ENCODE measurements at places on chromosomes 11 and 22.

DNA sequence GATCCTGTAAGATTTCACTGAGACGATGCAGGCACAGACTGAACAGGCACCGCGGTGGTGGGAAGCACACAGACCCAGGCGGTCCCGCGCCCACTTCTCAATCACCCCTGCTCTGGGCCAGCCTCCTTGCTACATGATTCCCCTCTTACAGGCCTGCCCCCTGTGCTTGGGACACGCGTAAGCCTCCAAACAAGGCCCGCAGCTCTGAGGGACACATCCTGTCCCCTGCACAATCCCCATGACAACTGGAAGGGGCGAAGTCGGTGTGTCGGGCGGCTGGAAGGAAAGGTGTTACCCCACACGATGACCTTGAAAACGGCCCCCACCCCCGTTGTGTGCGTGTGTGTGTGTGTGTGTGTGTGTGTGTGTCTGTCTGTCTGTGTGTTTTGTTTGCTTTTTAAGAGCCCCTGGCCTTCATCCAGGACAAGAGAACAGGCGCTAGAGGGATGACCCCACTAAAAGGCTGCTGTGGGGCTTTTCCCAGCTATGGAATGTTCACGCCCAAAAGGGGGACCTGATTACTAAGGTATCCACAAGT, 13.1 kb downstream of the CELSR1 start:
- DNase-seq: no peak

GRCh38 chr11:128711136-128711535, 17.3 kb downstream of the FLI1 start:
- DNase-seq: no peak

- no peak for DNase-seq
Observed at GRCh38 chr11:122354025-122354697, 238.1 kb upstream of the BLID start.

GRCh38 chr11:22554221-22554620, 71.4 kb downstream of the FANCF start:
- DNase-seq: no peak

- DNase-seq: no peak
Observed at GRCh38 chr11:11025087-11025486, 167.2 kb upstream of the ZBED5 start.

DNA sequence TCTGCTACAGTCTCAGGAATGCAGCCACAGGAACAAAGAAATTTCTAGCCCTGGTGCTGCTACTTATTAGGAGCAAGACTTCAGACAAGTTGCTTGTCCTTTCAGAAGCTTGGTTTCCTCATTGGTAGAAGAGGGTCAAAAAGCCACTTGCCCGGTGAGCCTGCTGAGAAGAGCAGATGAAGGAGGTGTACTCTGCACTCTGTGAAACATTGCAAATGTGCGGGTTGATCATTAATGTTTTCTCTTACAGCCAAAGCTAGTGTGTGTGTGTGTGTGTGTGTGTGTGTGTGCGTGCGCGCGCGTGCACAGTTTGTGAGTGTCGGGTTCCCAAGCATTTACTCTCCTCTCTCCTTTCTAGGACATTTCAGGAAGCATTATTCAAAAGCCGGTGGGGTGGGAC, 86.3 kb upstream of the NNMT start:
- DNase-seq: no peak
